ENCODE measurements at places on chromosomes 2 and 18.

- no peak for DNase-seq
Measured at GRCh38 chr2:47026748-47027534, 111.3 kb upstream of the MCFD2 start.

- DNase-seq: no peak
Measured at GRCh38 chr2:239911641-239912071, 113.5 kb downstream of the NDUFA10 start.

GRCh38 chr2:46886268-46887027 lies 29.2 kb downstream of the MCFD2 start:
- no peak for DNase-seq

DNA sequence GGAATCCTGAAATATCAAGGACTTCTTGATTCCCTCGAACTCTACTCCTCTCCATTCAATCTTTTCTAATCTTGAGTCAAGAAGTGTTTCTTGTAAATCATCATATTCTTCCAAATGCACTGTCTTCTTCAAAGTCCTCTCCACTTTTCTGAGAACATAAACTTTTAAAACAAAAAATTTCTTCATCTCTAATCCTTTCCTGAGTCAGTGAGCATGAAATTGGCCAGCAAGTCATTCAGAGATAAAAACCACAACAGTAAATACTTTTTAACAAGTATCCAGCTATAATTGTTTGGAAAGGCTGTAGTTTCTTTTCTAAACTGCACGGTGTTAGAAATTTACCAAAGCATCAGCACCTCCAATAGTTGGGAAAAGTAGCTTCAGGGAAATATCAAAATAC lies 312.6 kb upstream of the GALNT5 start:
- DNase-seq: no peak

GRCh38 chr2:111952871-111953452 lies 54.6 kb downstream of the MERTK start:
- DNase-seq: no peak

GRCh38 chr2:68845043-68845442 lies 26.2 kb downstream of the BMP10 start:
- no peak for DNase-seq

DNA sequence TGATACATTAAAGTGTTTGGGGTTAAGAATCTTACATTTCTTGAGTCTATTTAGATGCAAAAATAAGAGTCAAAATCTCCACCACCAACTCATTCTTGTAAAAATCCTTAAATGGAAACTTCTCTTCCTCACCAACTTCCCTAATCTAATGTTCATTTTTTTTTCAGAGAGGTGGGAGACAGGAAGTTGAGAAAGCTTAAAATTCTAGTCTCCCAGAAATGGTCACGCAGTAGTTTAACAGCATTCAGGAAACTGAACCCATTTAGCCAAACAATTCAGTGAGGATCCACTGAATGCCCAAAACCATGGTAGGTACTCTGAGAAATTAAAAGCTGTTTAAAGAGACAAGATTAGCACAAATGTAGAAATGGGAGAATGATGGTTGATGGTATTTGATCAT lies 69.0 kb downstream of the TXNL1 start:
- no peak for DNase-seq

DNA sequence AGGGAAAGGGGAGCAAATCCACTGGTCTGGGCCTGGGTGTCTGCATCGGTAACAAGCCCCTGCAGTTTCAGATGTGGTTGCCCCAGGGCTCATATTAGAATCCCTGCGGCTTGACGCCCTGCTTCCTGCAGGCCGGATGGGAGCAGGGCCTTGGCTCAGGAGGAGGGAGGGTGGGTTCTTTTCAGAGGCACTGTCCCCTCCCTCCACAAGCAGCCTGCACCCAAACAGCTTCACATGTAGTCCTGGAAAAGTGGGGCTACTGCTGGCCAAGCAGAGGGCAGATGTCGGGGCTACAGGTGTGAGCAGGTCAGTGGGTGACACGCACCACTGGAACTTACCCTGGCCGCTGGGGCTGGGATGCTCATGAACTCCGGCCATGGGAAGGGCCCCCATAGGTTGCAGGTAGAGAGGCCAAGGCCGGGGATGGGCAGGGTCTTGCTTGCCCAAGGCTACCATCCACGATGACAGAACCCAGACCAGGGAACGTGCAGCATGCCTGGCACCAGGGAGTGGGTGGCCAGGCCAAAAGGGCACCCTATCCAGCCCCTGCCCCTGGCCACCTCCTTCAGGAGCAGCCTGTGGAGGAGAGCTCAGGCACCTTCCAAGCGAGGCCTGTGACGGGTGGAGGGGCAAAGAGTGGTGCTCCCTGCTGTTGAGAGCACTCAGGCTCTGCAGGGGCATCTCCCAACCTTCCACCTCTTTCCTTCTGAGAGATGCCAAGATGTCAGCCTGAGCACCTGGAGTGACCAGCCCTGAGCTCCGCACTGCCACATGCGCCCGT lies 16.8 kb downstream of the ARID5A start:
- no peak for DNase-seq

GRCh38 chr18:65622436-65622835 lies 128.4 kb upstream of the CDH7 start:
- no peak for DNase-seq

GRCh38 chr2:233572468-233572867 lies 5.9 kb upstream of the USP40 start:
- DNase-seq: no peak

- no peak for DNase-seq
Measured at GRCh38 chr2:34280606-34281005, 681.5 kb upstream of the FAM98A start.

GRCh38 chr2:135157856-135158255 lies 105.8 kb downstream of the RAB3GAP1 start:
- no peak for DNase-seq

DNA sequence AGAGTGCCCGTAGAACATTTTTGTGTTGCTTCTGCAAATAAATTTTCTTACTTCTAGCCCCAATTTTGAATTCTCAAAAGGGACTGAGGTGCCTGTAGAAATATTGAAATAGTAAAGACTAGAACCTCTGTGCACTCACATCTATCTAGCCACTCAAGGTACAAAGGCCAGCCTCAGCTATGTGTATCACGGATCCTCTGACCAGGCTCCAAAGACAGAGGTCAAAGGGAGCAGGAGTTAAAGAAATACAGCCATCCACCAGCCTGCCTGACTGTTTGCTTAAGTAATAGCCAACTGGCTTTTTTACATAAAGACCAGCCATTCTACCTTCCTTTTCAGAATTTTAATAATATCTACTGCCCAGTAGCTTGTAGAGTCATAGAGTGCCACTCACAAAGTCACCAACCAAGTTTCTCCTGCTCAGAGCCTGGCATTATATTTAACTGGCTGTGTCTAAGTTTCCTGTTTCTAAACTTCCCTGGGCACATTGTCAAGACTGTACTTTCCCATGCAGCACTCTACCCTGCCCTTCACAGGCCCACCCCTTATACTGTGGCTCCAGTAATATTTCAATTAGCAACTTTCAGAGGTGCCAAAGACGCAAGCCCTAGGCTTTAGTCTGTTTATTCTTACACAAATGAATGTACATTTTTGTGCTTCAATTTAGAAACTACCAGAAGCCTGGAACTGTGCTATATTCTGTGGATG lies 338.3 kb upstream of the NT5C1B start:
- DNase-seq: no peak

DNA sequence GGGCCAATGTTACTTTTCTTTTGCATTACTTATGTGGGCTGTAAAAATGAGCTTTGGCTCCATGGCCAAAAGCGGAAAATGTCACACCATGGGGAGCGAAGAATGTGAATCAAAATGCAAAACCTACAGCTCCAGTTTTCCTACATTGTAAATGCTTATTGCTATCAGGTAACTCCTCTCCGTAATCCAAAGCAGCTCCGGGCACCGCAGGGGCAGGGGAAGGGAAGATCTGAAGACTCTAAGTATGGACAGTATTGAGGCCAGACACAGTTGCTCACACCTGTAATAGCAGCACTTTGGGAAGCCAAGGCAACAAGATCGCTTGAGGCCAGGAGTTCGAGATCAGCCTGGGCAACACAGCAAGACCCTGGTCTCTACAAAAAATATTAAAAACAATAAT lies 7.1 kb upstream of the AGFG1 start:
- DNase-seq: no peak

Measured in omental fat pad (tissue), 4 donors.